ENCODE measurements at places on chromosomes 5 and 9.
A peak's percentile ranks its signal among the peaks of the same experiment; 100 is the strongest.

DNA sequence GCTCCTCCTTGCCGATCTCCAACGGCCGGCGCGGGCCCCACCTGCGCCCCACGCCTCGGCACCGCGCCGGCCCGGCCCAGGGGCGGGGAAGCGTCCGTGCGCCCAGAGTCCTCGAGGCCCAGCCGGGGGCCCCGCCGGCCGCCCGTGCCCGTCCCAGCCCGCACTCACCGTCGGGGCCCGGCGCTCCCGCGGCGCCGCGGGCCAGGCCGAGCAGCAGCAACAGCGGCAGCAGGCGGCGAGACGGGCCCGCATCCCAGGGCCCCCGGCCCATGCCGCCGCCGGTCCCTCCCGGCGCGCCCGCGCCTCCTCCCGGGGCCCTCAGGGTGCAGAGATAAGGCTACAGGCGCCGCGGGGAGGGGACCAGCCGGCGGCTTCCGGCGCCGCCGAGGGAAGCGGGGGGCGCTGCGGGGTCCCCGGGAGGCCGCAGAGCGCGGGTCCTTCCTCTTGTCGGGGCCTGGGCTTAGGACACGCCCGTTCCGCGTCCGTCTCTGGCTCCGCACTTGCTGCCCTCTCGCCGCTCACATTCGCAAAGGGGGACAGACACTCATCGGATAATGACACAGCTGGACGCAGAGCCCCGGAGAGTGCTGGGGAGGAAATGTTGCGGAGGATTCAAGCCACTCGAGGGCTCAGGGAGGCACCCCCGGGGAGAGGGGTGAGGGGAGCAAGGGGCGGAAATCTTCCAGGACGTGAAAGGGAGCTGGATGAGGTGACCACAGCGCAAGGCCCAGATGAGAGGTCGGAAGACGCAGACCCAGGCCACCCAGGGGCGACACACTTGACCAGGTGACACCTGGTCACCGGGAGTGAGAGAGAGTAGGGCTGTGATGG is at the start of gene SUSD1:
Gene SUSD1 (minus strand): TSS at position 333 of the 831 bp plus-strand sequence. CDS start 62 bp downstream, at position 271.
- peak; percentile 55 for DNase-seq

DNA sequence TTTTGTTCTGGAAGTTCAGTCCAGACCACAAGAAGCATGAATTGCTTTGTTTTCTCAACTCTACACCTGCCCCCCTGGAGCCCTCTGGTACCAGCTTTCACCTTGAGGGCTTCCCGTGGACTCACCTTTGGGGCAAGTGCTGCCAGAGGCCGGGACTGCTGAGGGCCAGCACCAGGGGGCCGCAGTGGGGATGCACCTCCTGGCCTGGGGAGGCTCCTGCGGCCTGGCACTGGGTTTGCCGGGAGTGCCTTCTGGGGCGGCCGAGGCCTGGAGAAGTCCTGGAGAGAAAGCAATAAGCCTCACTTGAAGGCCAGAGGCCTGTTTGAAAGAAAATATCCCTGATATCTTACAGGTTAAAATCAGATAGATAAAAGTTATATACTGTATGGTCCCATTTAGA is 21.7 kb downstream of the NIPAL4 start:
- DNase-seq: no peak

GRCh38 chr9:96453625-96454024 is 3.7 kb downstream of the HABP4 start:
- no peak for DNase-seq

DNA sequence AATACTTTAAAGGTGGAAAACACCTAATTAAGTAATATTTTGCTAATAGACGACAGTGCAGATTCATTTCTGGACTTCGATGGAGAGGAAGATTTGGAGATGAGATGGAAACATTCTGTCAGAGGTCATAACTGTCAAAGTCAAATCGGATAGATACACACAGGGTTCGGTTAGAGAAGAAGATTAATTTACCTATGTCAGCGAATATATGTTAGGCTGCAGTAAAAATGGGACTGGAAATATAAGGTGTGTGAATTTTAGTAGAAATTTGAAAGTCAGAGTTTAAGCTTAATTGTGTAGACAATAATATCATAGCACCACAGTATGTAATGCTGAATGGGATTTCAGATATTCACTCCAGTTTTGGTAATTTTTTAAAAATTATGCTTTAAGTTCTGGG is 1020.3 kb upstream of the ACO1 start:
- no peak for DNase-seq

GRCh38 chr5:43039471-43040286 is 440 bp downstream of the ANXA2R start:
- DNase-seq: peak; percentile 77

DNA sequence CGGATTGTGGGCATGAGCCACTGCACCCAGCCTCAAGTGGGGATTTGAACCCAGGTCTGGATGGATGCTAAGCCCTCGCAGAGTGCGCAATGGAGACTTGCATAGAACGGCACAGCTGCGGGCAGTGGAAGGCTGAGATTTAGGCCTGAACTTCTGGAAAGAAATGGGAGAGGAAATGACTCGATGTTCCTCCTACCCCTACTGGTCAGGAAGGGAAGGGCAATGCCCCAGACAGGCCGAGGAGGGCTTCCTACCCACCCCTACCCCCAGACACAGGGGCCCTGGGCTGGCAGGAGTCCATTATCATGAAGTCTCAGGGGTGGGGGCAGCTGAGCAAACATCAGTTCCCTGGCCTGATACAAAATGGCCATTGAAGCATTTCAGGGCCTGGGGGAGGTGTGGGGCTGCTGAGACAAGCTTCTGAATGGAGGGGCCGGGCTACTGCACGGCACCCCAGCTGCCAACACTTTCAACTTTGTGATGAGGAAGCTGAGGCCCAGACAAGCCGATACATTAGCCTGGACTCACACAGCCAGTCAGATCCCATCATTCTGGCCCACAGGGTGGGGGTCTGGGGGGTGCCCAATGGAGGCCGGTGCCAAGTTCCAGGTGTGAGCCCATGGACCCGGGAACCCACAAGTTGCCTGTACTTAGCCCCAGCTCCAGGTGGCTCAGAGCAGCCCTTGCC is 13.5 kb upstream of the WDR38 start:
- DNase-seq: peak; percentile 46

- no peak for DNase-seq
Measured at GRCh38 chr5:30900367-30900766, 293.1 kb upstream of the CDH6 start.

GRCh38 chr5:73110190-73110589 is 10.2 kb upstream of the TMEM171 start:
- DNase-seq: no peak

DNA sequence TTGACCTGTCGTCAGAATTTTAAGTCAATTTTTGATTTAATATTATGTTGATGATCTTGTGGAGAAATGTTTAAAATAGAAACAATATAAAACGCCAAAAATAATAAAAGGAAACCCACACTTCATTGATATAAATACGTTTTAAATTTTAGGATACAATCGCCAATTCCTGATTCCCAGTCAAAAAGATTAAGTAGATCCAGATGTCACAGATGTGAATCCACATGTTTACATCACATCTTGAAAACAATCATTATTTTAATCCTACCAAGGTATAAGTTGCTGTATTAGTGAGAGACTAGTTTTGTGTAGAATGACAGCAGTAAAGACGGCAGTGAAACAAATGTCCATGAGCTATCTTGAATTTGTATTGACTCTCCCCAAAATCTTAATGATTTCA is 4.9 kb downstream of the TAS2R1 start:
- DNase-seq: no peak

DNA sequence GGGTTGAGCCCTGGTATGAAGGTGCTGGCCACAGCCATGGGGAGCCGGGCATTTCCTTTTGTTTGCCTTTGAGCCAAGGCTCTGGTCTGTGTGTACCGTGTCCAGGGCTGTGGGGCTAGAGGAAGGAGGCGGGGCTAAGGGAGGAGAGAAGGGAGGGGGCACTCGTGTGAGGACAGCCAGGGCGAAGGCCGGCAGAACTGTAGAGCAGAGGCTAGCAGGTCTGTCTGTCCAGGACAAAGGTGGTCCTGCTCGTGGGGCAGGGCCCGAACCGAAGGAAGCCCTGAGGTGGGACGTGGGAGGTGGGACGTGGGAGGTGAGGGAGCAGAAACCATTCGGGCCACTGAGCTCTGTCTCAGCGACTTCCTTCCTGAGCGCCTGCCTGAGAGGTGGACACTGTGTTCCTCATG is 41.3 kb upstream of the TESK1 start:
- DNase-seq: no peak

GRCh38 chr5:173018358-173018757 is 34.8 kb downstream of the ATP6V0E1 start:
- DNase-seq: no peak

DNA sequence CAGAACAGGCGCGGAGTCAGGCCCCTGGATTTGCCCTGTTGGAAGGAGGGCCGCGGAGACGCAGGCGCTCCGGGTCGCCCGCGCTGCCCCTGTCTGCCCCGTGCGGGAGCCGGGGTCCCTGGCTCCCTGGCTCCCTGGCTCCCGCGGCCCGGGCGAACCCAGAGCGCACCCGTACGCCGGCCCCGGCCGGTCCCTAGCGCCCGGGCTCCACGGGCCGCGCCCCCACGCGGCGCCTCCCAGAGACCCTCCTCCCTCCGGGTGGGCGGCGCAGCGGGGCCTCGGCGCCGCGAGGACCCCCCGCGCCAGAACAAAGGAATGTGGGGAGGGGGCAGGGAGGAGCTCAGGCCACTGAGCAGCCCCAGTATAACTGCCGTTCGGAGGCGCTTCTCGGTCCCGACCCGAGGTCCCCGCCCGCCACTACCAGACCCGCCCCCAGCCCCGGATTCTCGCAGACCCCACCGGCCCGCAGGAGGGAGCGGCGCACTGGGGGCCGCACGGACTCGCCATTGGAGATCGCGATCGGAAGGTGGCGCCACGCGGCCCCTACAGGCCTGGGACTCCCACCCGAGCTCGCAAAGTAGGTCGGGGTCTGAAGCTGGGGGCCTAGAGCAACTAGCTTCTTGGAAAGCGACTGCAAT is 2.4 kb downstream of the NFIL3 start:
- peak; percentile 64 for DNase-seq

- DNase-seq: no peak
Measured at GRCh38 chr5:142143878-142144277, 35.3 kb downstream of the NDFIP1 start.

- DNase-seq: no peak
Measured at GRCh38 chr5:76582230-76583162, 40.7 kb downstream of the F2RL2 start.

DNA sequence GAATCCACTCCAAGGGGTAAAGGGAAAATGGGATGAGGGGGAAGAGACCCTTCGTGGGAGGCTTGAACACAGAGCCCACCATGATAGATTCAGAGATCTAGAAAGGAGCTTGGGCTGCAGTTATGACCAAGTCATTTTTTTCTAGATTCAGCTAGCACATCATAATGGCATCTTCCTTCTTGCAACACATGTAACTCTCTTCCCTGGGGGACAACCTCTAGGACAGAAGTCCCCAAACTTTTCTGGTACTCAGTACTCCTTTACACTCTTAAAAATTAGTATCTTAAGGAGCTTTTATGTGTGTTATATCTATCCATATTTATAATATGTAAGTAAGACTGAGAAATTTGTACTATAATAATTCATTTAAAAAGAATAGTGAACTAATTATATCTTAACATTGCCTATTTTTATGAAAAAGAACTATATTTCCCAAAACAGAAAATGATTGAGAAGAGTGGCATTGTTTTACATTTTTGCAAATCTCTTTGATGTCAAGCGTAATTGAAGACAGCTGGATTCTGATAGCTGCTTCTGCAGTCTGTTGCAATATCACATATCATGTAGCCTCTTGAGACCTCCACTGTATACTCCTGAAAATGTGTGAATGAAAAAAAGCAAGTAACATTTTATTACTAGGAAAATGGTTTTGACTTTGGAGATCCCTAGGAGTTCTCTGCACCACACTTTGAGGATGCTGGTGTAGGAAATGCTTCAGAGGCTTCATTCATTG is 875 bp downstream of the ACO1 start:
- DNase-seq: peak; percentile 28

DNA sequence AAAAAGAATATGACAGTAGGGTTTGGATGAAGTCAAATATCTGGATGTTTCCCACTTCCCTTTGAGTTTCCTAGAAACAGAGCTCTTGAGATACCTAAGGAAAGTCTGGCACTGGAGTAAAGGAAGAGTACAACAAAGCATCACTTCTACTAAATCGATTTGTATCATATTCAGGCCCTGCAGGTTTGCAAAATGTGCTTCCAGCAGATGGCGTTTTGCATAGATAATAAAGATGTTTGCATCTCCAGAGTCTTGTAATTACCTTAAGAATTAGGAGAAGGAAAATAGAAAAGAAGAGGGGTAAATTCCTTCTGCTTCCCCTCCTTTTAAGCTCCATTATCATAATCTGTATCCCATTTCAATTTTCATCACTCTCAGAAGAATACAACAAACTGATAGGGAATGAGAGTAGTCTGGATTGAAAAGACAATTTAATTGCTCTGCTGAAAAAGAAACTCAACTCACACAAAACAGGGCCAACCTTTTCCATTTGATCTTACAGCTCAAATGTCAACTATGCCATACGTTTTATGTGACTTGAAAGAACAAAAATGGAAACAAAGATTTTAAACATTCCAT is 380.4 kb downstream of the PTPRD start:
- DNase-seq: no peak

- no peak for DNase-seq
Measured at GRCh38 chr5:79872291-79872690, 118.8 kb downstream of the MTX3 start.

GRCh38 chr9:130364619-130365322 is 80.0 kb upstream of the ASS1 start:
- DNase-seq: no peak

GRCh38 chr5:59449905-59450644 is 443.5 kb downstream of the PDE4D start:
- no peak for DNase-seq

DNA sequence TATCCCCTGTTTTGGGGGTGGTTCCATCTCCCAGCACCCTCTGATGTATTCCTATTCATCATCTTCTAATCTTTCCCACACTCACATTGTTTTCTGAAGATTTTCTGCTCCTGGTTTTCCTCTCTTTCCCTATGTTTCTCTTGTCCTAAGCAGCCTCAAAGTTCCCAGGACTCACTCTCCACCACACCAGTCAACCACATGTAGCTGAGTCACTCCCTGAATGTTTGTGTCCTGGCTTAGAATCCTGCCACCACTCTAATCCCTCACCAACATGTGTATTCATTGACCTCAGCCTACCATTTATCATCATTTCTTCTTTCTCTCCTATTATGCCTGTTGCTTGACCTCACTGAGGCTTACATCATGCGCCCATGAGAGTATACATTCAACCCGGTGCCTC is 282.4 kb upstream of the ADAMTS16 start:
- no peak for DNase-seq

- DNase-seq: no peak
Measured at GRCh38 chr9:87836536-87836935, 46.1 kb upstream of the SPATA31E1 start.

DNA sequence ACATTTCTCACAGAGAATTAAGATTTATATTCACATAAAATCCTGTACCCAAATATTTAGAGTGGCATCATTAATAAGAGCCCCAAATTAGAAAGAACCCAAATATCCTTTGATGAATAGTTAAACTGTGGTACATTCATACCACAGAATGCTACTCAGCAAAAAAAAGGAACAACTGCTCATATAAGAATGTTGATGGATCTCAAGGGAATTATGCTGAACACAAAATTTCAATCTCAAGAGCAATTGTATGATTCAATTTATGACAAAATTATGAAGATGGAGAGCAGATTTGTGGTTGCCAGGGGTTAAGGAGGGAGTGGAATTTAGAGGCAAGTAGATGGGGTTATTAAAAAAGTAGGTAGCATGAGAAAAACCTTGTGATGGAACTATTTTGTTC is 4.5 kb upstream of the PAIP1 start:
- no peak for DNase-seq
